ENCODE measurements at places on chromosomes 1 and 21.

DNA sequence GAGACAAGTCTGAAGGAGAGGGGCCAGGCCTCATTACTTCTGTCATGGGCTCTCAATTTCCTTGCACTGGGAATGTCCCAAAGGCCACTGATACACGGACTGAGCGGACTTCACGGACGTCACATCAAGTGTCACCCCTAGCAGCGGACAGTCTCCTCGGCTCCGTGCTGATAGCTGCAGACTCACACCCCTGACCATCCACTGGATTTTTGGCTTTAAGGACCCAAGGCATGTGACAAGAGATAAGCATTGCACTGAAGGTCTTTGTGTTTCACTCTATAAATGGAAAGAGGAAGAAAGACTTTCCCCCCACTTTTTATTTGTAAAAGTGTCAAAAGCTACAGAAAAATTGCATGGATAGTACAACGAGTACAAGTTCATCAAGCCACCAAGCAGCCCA lies 200.4 kb upstream of the FGGY start:
- DNase-seq = no peak

GRCh38 chr1:155977690-155978324 lies 540 bp downstream of the ARHGEF2 start:
- peak; percentile 65 for DNase-seq

DNA sequence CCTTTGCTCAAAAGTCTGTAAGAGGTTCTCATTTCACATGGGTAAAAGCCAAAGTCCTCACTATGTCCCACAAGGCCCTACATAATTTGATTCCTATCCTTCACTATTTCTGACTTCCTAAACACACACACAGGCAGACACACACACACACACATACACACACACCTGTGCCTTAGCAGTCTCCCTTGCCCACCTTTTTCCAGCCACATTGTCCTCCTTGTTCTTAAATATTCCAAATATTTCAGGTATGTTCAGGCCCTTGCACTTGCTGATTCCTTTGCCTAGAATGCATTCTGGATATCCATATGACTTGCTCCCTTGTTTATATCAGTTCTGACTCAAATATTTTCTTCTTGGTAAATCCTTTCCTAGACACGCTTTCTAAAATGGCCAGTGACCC lies 54.6 kb downstream of the NTNG1 start:
- DNase-seq = no peak

DNA sequence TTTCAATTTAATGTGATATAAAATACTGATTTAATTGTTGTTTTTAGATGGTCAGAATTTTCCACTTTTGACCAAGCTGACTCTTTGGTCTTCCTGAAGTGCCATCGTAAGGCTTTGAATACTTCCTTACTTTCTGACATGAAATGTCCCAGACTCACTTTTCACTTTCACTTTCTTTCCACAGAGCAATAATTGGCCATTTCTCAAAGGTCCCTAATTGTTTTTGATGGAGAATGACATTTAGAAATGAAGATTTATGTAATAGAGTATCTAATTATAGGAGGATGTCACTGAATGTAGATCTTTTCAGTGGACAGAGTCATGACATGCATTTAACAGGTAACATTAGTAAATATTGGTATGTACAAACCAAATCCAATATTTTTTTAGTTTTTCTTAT lies 1141.6 kb downstream of the KCNT2 start:
- no peak for DNase-seq

DNA sequence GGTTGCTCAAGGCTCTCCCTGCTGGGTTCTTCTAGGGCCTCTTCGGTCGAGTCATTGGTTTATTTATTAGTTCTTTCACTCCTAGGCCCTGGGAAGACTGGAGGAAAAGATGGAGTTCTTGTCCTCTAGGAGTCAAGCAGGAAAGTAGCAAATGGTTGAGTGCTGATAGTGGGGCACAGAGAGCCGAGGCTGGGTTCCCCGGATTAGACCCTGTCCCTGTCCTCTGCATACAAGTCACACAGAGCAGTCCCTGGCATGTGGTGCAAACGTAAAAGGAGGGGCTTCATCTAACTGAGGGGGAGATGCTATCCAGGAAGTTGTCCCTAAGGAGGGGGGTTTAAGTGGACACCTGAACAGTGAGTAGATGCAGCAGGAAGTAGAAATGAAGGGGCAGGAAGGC lies 19.2 kb upstream of the KCNE2 start:
- DNase-seq = no peak

GRCh38 chr1:181397845-181398244 lies 85.5 kb upstream of the CACNA1E start:
- no peak for DNase-seq

GRCh38 chr1:209783386-209783785 lies 973 bp downstream of the C1orf74 start:
- DNase-seq = no peak

DNA sequence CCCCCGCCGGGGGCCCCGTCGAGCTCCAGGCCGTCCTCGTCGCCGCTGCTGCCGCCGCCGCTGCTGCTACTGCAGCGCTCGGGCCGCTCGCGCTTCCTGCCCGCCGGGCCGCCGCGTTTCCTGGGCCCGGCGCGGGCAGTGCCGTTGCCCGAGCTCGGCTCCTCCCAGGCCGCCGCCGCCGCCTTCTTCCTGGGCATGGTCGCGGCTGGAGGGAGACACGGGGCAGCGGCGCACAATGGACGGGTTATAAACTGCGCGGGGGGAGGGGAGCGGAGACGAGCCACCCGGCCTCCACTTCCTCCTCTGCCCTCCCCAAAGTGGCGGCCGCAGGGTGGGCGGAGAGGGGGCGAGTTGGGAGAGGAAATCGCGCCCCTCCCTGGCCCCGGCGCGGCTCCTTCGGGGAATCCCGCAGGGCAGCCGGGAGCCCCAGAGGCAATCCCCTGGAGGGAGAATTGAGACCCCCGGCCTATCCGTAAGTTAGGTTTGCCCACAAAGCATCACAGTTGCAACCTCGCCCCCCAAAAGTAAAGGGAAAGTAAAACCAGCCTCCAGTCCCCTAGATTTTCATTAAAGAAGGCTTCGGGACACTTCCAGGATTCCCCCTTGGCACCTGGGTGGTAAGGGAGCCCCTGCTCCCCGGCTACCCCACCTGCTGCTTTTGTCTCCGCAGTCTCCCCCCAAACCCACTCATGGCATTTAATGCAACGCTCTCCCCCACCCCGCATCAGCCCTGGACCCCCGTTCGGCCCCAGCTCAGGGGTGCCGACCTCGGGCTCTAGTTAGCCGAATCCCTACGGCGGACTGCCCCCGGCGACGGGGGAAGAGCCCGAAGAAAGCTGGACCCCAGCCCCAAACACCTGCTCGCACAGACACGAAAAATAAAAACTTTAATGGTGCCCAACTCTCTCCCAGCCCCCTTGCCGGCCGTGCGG lies 893 bp downstream of the RCC2 start:
- DNase-seq = peak; percentile 76

DNA sequence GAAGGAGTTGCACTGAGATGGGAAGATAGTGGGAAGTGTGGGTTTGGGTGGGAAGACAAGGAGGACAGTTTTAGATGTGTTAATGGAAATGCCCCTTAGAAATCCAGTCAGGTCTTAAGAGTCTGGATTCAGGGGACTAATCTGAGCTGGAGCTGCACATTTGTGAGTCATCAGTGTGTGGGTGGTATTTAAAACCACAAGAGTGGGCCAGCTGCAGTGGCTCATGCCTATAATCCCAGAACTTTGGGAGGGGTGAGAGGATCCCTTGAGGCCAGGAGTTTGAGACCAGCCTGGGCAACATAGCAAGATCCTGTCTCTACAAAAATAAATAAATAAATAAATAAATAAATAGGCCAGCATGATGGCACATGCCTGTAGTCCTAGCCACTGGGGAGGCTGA lies 40.9 kb upstream of the SLC6A9 start:
- no peak for DNase-seq

- no peak for DNase-seq
Measured at GRCh38 chr21:39690454-39690853, 54.5 kb upstream of the IGSF5 start.

DNA sequence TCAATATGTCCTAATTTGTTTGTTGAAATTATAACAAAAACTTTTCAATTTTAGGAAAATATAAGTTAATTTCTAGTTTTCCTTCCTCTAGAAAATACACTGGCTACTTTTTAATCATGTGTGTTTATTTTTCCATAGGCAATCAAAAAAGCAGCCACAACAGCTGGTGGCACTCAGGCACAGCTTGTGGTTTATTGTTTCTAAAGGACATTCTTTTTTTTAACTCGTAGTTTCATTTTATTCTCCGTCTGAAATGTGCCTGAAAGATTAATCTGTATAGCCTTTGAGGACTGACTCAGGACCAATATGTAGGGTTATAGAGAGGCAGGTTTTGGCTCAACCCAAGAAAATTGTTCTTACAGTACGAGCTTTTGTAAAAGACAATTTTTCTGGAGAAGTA lies 20.7 kb upstream of the STX12 start:
- no peak for DNase-seq

- no peak for DNase-seq
Measured at GRCh38 chr1:231053493-231054162, 13.6 kb upstream of the FAM89A start.

GRCh38 chr1:17908945-17909344 lies 153.8 kb downstream of the ACTL8 start:
- no peak for DNase-seq

GRCh38 chr1:43573066-43573800 lies 42.5 kb downstream of the PTPRF start:
- no peak for DNase-seq

- DNase-seq = no peak
Measured at GRCh38 chr1:19414515-19415121, 70.7 kb downstream of the CAPZB start.

DNA sequence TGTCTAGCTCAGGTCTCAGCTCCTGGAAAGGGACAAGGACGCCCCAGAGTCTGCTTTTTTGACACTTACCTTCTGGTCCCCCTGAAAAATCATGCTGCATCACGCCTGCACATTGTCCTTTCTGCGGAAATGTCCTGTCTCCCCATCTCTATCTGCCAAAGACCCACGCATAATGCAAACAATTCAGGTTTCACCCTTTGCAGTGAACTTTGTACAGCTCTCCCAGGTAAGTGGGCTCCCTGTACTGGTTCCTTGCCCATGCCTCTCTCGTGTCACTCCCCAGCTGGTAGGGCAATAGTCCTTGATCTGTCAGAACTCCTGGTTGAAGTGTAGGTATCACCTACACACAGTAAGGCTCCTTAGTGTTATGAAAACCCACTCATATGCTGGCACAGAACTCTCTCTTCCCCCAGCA lies 102.9 kb upstream of the IRF2BP2 start:
- DNase-seq = no peak

DNA sequence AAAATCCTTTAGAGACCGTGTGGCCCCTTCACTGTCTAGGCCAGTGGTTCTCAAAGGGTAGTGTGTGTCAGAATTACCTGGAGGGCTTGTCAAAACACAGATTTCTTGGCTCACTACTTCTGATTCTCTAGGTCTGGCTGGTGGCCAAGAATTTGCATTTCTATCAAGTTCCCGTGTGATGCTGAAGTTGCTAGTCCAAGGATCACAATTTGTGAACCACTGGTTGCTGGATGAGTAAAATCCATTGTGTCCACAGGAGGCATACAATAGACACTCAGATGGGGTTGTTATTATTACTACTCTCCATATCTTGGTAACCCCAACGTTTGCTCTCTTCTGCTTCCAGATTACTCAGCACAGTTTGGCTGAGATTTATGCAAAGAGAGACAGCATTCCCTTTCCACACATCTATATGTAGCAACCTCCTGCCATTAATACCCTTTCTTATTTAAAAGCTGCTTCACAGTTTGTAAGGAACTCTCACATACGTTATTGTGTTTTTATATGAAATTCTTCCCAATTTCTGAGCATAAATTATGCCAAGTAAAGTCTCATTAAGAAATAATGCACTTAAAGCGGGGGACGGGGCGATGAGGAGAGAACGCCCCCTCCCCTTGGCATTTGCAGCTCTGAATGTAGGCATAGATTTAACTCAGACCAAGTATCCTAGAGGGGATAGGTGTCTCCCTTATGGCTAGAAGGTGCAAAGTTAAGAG lies 720 bp upstream of the TMCC2 start:
- DNase-seq = no peak

GRCh38 chr21:15986277-15986676 lies 256.5 kb downstream of the USP25 start:
- no peak for DNase-seq

GRCh38 chr1:243962541-243962940 lies 88.5 kb upstream of the ZBTB18 start:
- no peak for DNase-seq

DNA sequence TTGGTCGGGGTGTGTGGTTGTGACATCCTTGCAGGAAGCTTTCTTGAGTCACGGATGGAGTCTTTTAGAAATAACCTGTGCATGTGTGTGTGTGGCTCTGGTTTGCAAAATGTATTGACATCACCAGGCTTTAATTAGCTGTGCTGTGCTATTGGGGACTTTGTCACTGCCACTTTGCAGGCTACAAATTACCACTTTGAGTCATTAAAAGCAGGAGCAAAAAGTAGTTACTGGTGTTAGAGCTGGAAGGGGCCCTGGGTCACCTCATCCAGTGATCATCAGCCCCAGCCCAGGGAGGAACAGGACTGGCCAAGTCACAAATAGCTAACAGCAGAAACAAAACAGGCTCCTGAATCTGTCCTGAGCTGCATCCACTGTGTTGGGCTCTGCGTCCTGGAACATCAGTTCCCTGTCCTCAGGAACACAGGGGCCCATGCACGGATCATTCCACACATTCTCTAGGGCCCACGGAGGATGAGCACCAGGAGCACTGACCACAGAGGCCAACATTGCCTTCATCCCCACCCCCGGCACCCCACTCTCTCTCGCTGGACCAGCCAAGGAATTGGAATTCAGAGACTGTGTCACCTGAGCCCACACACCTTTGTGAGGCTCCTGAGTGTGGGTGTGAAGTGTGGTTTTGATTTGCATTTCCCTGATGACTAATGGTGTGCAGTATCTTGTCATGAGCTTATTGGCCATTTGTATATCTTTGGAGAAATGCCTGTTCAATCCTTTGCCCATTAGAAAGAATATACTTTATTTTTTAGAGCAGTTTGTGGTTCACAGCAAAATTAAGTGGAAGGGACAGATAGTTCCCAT lies 280.1 kb upstream of the C1orf174 start:
- no peak for DNase-seq

- DNase-seq = peak; percentile 73
Measured at GRCh38 chr1:1778663-1779319, 521 bp upstream of the NADK start.

DNA sequence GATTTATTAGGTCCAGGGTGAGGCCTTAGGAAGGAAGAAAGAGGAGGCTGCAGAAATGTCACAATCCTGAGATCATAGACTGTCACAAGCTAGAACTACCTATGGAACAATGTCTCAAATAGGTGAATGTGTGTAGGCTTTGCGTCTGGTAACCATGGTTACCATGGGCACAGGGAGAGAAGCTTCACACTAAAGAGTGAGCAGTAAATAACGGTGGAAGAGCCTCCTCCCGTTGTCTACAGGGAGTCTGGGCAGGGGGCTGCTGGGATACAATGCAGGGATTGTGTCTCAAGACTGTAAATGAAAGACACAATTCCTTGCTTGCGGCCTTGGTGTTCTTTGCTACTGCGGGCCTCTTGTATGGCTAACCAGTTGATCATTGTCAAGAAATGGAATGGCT lies 28.2 kb upstream of the KCNJ6 start:
- no peak for DNase-seq

- DNase-seq = no peak
Measured at GRCh38 chr1:45266151-45266801, 59.9 kb upstream of the ZSWIM5 start.

Measured in stimulated activated CD4-positive, alpha-beta T cell treated with anti-CD3 and anti-CD28 coated beads, Interleukin-12 subunit alpha, Interleukin-12 subunit beta, amount 100 ng/mL, for 4 hours (primary cell).